ENCODE measurements at places on chromosomes 12 and 14.
A peak's percentile ranks its signal among the peaks of the same experiment; 100 is the strongest.

DNA sequence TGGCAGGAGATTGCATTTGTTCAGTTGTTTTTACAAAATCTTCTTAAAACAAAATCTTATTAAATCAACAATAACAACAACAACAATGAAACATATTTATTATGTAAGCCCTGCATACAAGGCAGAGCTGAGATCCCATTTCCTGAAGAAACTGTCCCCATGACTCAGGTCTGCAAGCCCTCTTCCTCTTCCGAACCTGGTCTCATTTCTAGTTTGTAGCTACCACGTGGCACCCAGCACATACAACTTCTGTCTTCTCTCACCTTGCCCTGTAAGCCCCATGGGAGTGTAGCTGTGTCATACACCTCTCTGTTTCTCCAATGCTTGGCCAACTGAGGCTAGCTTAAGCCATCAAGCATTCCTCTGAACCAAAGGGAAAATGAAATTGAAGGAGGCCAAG, 106.4 kb downstream of the SLC8A3 start:
- DNase-seq, result no peak

DNA sequence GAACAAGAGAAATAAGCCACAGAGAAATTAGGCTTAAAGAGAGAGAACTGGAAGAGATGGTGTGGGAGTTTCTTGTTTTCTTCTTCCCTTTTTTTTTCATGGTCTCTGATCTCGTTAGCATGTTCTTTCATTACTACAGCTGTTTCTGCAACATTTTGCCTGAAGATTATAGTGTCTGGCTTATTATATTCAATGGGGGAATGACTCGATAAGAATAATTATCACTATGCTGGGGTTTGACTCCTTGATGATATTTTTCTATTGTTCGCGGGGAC, 70.0 kb downstream of the TMEM132C start:
- DNase-seq, result no peak

DNA sequence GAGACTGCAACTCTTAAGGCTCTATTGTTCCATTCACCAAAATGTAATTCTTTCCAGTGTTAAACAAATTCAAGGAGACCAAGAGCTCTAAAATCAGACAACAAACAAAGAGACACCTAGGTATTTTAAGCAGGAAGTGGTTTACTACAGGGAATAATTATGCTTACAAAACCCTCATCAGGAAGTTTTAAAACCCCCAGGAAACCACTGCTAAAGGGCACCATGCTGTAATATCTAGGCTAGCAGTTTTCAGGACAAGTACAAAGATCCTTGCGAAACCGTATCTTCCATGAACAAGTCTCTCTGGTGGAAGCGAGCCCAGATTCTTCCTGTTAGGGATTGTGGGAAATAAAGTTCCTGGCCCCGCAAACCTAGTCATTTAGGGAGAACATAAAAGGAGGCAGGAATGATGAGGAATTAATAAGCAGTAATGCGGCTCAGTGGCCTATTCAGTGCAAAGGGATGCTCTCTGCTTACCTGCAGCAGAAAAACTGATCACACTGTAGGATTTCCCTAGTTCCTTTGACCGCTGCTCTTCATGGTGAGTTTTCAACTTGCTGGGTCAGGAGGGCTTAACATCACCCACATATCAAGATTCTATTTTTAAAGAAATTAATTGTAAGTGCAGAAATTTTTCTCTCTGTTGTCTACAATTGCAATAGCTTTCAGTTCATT, 42.8 kb downstream of the ACSM4 start:
- no peak for DNase-seq

- no peak for DNase-seq
Observed at GRCh38 chr12:120369603-120370342, 809 bp upstream of the MSI1 start.

- no peak for DNase-seq
Observed at GRCh38 chr12:26406813-26407212, 211.4 kb downstream of the SSPN start.

DNA sequence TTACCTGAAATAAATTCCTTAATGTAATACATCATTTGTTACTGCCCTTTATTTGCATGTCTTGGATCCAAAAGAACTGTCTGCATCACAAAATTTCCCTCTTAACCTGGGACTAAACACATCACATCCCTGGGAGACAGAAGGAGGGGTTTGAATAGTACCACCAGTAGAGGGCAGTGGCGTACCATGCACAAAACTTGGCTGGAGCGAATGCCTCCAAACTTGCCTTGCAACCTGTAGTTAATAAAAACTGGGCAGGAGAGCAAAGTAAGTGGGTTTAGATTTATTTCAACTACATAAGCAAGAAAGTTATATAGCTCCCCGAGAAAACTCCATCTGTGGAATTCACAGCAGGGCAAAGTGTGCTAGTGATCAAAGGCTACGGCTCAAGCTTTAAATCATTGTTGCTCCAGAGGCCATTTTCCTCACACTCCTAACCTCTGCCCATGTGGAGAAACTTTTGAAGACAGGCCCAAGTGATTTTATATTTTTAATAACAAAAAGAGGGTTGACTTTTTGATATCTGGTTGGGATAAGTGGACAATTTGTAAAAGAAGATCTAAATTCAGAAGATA, 1176.7 kb upstream of the SEL1L start:
- peak; percentile 8 for DNase-seq

- no peak for DNase-seq
Observed at GRCh38 chr14:105021656-105022275, 883 bp upstream of the CDCA4 start.

DNA sequence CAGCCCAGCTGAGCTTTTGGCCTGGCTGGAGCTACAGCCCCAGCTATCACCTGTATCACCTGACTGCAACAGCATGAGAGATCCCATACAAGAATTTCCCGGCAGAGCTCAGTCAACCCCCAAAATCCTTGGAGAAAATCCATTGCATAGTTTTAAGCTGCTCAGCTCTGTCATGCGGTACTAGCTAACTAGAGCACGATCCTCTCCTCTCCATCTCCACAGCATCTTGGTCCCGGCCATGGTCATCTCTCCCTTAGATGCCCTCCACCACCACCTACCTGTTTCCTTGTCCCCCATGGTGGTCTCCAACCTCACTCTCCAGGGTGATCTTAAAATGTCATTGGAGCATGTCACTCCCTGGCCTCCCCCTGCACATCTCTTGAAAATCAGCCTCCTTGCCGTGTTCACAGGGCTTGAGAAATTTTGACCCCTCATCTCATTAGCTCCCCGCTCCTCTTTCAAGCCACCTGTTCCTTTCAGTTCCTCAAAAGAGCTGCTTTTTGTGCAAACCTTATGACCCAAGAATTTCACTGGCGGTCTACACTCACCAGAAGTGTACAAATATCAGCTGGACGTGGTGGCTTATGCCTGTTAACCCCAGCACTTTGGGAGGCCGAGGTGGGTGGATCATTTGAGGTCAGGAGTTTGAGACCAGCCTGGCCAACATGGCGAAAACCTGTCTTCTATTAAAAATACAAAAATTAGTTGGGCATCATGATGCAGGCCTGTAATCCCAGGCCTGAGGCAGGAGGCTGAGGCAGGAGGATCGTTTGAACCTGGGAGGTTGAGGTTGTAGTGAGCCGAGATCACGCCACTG, 8.1 kb upstream of the CLMN start:
- DNase-seq, result peak; percentile 50

GRCh38 chr12:3189282-3189681, 112.1 kb downstream of the TSPAN9 start:
- DNase-seq, result no peak
